Left colon (tissue), 2 donors: ENCODE measurements at places on chromosomes 3 and 15.

DNA sequence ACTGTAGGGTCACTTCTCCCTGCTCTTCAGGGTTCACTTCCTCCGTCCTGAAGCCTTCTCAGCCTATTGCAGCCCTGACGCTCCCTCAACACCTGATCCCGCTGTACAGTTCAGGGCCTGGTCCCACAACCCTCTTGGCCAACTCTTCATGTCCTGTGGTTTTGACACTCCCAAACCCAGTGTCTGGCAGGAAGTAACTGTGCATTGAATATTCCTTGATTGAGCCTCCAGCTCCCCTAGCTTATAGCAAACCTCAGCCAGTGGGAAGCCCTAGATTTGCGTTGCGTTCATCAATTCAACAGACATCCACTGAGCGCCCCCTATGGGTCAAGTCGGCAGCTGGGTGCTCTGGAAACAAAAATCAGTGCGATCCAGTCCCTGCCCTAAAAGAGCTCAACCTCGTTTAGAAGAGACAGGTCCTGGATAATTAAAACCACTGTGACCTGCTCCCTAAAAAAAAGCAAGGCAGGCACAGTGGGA is 13.5 kb downstream of the UBAP1L start:
- peak; percentile 86 for DNase-seq

- DNase-seq, result no peak
Observed at GRCh38 chr3:111635403-111635802, 40.3 kb upstream of the ZBED2 start.

DNA sequence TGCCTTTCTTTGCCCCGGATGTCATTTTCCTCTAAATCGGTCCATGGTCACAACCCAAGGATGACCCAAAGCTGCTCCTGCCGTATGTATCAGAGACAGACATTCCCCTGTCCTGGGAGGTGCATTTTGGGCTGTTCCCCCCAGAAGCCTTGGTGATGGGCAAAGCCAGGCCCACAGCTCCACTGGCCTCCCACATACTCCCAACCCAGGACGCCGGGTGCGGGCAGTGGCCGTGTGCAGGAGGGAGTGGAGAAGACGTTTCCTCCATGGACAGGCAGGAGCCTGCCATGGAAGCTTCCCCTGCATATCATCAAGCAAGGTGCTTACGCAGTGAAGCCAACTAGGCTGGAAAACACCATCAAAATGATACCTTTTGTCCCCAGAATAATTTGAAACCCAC is 175.0 kb downstream of the ATP10A start:
- no peak for DNase-seq

- no peak for DNase-seq
Observed at GRCh38 chr15:78363381-78363734, 23.2 kb downstream of the CRABP1 start.

- no peak for DNase-seq
Observed at GRCh38 chr3:189460511-189460910, 170.7 kb upstream of the TP63 start.

DNA sequence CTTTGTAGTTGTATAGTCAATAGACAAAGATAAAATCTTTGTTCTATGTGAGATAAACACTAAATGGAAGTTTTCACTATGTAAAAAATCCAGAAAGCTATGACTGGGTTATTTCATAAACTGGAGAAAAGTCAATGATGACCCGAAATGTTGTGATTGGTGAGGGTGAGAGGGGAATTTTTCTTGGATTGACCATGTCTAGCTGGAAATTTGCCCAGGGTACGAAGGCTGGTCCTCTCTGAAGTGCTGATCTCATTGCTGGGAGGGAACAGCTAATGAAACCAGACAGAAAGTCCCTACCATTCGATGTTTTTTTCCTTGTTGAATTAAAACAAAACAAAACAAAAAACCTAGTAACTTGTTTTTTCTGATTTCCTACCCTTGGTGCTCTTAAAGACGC is 14.3 kb downstream of the TPRG1 start:
- no peak for DNase-seq

- DNase-seq, result peak; percentile 75
Observed at GRCh38 chr3:45366290-45366689, 22.1 kb upstream of the LARS2 start.

DNA sequence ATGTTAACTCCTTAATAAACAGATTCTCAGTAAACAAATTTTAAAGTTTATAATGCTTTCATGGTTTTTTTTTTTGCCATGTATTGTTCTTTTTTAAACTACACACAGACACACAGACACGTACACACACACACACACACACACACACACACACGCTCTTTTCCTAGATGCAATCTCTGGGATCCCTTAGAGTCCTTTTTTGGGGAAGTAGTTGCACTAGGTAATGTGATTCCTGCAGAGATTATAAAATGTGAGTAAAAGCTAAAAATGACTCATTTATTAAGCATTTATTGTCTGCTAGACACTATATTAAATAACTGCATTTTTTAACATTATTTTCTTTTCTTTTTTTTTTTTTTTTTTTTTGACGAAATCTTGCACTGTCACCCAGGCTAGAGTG is 19.9 kb downstream of the NDUFB5 start:
- no peak for DNase-seq
